ENCODE measurements at places on chromosomes 11 and 22. TPM values are rescaled to one million over a fixed set of nuclear protein-coding genes. Genes with fewer than 3 reads are reported as not detected.

DNA sequence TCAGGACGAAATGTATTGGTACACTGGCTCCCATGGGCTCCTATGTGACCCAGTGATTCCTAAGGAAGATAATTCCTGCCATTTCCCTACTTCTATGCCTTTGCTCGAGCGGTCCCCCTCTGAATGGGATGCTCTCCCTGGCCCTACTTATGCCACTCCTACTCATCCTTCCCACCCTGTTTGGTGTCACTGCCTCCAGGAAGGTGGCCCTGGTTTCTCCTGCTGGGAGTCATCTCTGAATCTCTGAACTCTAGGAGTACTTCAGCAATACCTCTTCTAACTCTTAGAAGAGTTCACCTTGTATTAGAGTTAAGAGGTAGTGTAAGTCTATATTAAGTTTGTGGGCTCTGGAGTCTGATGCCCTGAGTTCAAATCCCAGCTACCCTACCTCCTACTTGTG, 35.5 kb upstream of the LRRC55 start:
- H3K4me3 ChIP-seq = no peak overlapping the region
- no peaks in the 10 kb centered on the region for H3K4me1 ChIP-seq
- no peaks in the 10 kb centered on the region for H3K36me3 ChIP-seq
- no peak overlapping the region for H3K27ac ChIP-seq
- no peaks in the 10 kb centered on the region for H3K27me3 ChIP-seq

BARX2 gene
- not detected for total RNA-seq

NELL1 gene
- total RNA-seq = 0.15 TPM

DNA sequence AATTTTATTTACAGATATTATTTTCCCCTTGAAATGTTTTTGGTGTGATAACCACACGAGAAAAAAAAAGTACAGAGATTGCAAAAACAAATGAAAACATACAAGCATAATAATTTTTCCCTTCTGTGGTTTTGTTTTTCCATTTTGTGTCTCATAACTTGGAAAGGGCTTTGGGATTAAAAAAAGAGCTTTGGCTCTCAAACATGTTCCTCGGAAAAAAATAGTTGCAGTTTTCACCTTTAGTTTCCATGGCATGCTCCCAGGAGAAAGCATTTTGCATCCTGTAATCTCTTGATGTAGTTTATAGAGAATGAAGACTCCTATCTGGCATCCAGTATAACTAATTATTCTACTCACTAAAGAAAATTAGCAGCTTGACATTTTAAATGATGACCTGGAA, 362.1 kb upstream of the PDGFD start:
- no peaks in the 10 kb centered on the region for H3K4me1 ChIP-seq
- no peaks in the 10 kb centered on the region for H3K36me3 ChIP-seq
- no peak overlapping the region for H3K4me3 ChIP-seq
- H3K27ac ChIP-seq = no peak overlapping the region

- DNase-seq = peak; percentile 65
- no peak overlapping the region for H3K4me3 ChIP-seq
- H3K4me1 ChIP-seq = no peaks in the 10 kb centered on the region
- H3K36me3 ChIP-seq = no peaks in the 10 kb centered on the region
- H3K27ac ChIP-seq = no peak overlapping the region
These were observed 597.2 kb upstream of the ANO3 start for GRCh38 chr11:25734591-25735211.

DNA sequence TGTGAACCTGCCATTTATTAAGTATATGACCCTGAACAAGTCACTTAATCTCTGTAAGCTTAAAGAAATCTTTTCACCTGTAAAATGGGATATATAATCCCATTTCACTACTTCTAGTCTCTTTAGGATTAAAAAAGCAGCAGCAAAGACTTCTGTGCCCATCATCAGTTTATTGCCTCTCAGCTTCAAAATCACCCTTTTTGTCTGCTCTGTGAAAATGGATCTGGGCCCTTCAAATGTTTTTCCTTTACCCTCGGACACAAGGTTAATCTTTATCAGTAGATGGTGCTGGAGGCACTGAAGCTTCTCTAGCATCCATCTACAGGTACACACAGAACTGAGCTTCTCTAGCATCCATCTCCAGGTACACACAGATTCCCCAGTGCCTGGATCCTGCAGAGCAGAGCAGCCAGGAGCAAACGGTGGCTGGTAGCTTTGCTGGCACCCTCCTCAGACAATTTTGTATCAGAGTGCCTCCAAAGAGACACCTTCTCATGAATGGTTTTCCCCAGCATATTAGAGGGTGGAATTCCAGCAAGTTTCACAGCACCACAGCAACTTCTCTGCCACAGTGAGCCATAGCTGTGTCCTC, 56.8 kb downstream of the CADM1 start:
- no peak overlapping the region for H3K27ac ChIP-seq
- no peaks in the 10 kb centered on the region for H3K27me3 ChIP-seq
- H3K36me3 ChIP-seq = no peaks in the 10 kb centered on the region
- no peaks in the 10 kb centered on the region for H3K4me1 ChIP-seq

DNA sequence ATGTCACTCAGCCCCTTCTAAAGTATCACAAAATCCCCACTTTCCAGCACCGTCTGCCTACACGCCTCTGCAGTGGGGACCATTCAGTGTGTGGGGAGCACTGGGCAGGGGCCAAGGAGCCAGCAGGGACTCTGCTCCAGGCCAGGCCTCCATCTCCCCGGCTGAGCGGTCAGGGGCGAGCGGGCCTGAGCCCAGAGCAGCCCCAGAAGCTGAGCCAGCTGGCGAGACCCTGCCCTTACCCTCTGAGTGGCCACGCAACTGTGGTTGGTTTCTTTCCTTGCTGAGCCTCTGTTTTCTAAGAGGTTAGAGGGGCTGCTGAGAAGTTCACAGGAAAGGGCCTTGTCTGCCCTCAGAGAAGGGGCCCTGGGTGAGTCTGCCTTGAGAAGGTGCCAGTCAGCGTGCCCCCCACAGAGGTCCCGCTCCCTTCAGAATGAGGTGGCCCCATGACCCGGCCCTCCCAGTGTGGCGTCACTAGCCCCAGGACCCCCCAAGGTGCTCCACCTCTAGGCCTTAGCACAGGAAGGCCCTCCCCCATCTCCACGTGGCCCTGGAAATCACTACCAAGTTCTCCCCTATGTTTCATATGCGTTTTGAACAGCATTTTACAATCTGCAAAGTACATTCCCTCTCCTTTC, 46.9 kb downstream of the WNT11 start:
- peaks cover 9% of the 10 kb centered on the region for H3K27me3 ChIP-seq
- H3K4me1 ChIP-seq = no peaks in the 10 kb centered on the region
- no peak overlapping the region for H3K4me3 ChIP-seq
- H3K36me3 ChIP-seq = no peaks in the 10 kb centered on the region
- no peak for DNase-seq
- H3K27ac ChIP-seq = no peak overlapping the region

CRYBA4 gene
- total RNA-seq = 1.6 TPM

GRCh38 chr11:8543278-8543677, 50.8 kb downstream of the STK33 start:
- no peak overlapping the region for H3K27ac ChIP-seq
- H3K4me3 ChIP-seq = no peak overlapping the region
- H3K27me3 ChIP-seq = no peaks in the 10 kb centered on the region
- H3K4me1 ChIP-seq = no peaks in the 10 kb centered on the region

SYCE3 gene
- total RNA-seq = not detected

GRCh38 chr11:83087035-83087434, 15.3 kb upstream of the RAB30 start:
- H3K27me3 ChIP-seq = no peaks in the 10 kb centered on the region
- no peaks in the 10 kb centered on the region for H3K36me3 ChIP-seq
- no peak overlapping the region for H3K27ac ChIP-seq
- DNase-seq = no peak
- no peak overlapping the region for H3K4me3 ChIP-seq
- no peaks in the 10 kb centered on the region for H3K4me1 ChIP-seq

GRCh38 chr11:100695911-100696310, 8.8 kb downstream of the ARHGAP42 start:
- no peak overlapping the region for H3K27ac ChIP-seq
- H3K4me1 ChIP-seq = no peaks in the 10 kb centered on the region
- no peaks in the 10 kb centered on the region for H3K36me3 ChIP-seq
- DNase-seq = no peak

FXYD2 gene
- 1.7 TPM for total RNA-seq

DNA sequence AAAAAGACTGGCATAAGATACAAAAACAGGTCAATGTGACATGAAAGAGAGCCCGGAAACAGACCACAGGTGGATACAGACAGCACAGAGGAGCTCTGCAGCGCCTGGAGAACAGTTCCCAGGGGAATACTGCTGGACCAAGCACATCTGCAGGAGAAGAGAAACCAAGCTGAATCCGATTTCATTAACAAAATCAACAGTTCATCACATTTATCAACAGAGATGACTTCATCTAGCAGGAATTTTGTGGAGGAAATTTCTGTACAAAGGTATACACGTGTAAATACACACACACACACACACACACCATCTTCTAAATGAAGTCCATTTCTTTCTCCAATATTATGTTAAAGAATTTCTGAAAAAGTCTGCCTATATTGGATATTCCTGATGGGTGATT, 17.1 kb downstream of the YPEL1 start:
- no peaks in the 10 kb centered on the region for H3K36me3 ChIP-seq
- H3K4me3 ChIP-seq = no peak overlapping the region
- H3K27me3 ChIP-seq = no peaks in the 10 kb centered on the region
- no peak for DNase-seq
- no peak overlapping the region for H3K27ac ChIP-seq

- no peaks in the 10 kb centered on the region for H3K27me3 ChIP-seq
- H3K27ac ChIP-seq = no peak overlapping the region
- no peaks in the 10 kb centered on the region for H3K4me1 ChIP-seq
- DNase-seq = no peak
- H3K36me3 ChIP-seq = no peaks in the 10 kb centered on the region
- no peak overlapping the region for H3K4me3 ChIP-seq
These were observed 259.5 kb upstream of the POU2AF2 start for GRCh38 chr11:110986016-110986415.

DGAT2 gene
- 4.4 TPM for total RNA-seq

- no peak overlapping the region for H3K27ac ChIP-seq
- peaks cover 3% of the 10 kb centered on the region for H3K4me1 ChIP-seq
- DNase-seq = no peak
- no peaks in the 10 kb centered on the region for H3K27me3 ChIP-seq
These were observed 12.0 kb downstream of the KCNJ11 start for GRCh38 chr11:17376493-17376892.

MUC5B gene
- not detected for total RNA-seq

GRCh38 chr11:57230791-57231538, 6.1 kb downstream of the APLNR start:
- peak; percentile 27 for DNase-seq
- H3K36me3 ChIP-seq = no peaks in the 10 kb centered on the region
- H3K27ac ChIP-seq = no peak overlapping the region

CLTCL1 gene
- 13.7 TPM for total RNA-seq

MRGPRX1 gene
- total RNA-seq = not detected

- no peak overlapping the region for H3K27ac ChIP-seq
- H3K36me3 ChIP-seq = no peaks in the 10 kb centered on the region
These were observed 63.2 kb upstream of the RRAS2 start for GRCh38 chr11:14422052-14422813.

SMC1B gene
- 0.09 TPM for total RNA-seq
